ENCODE measurements at places on chromosomes 3 and 15. TPM values are rescaled to one million over a fixed set of nuclear protein-coding genes. Genes with fewer than 3 reads are reported as not detected.

RHOA gene
- 377 TPM for total RNA-seq

DNA sequence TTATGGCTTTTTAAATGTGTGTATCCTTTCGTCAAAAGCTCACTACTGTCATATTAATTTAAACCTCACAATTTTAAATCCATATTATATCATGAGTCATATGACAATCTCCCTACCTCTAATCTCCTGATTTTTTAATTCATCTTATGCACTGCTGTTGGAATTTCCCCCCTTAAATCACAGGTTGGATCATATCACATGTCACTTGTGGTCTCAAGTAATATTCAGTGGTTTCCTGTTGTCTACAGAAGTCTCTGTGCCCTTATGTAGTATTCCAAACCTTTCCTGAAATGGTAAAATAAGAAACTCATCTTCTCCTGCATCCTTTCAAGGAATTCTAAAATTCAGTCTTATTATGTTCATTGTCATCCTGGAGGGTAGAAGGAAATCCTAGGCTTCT is 116.0 kb upstream of the CBLB start:
- DNase-seq, result no peak

- peak; percentile 82 for DNase-seq
Observed at GRCh38 chr3:38645601-38646000, 3.9 kb downstream of the SCN5A start.

- DNase-seq, result no peak
Observed at GRCh38 chr15:76206325-76206976, 104.8 kb downstream of the ETFA start.

GRCh38 chr3:18007980-18008379 is 265.5 kb upstream of the TBC1D5 start:
- no peak for DNase-seq
